ENCODE measurements at places on chromosomes 13 and 19. TPM values are rescaled to one million over a fixed set of nuclear protein-coding genes. Genes with fewer than 3 reads are reported as not detected.

Gene PSG3
- not detected for polyA plus RNA-seq

Gene RDH8
- polyA plus RNA-seq = not detected

Gene DBP
- polyA plus RNA-seq = 1.0 TPM

Gene ZNF560
- polyA plus RNA-seq = 0.61 TPM

Gene CGB8
- polyA plus RNA-seq = not detected

Gene CYP2S1
- not detected for polyA plus RNA-seq

Gene SLC25A41
- 3.8 TPM for polyA plus RNA-seq

Gene ZNF100
- 5.8 TPM for polyA plus RNA-seq

Gene TRPC4
- polyA plus RNA-seq = 10.0 TPM

Gene LHB
- not detected for polyA plus RNA-seq

Gene FGF9
- polyA plus RNA-seq = 29.4 TPM

Gene ZNF888
- polyA plus RNA-seq = 0.26 TPM

Gene ZNF616
- polyA plus RNA-seq = 9.7 TPM
